ENCODE measurements at places on chromosomes 7 and 10. TPM values are rescaled to one million over a fixed set of nuclear protein-coding genes. Genes with fewer than 3 reads are reported as not detected.

- no peak for DNase-seq
Observed at GRCh38 chr7:39644170-39644569, 20.8 kb downstream of the RALA start.

The TFPI2 gene
- not detected for total RNA-seq

DNA sequence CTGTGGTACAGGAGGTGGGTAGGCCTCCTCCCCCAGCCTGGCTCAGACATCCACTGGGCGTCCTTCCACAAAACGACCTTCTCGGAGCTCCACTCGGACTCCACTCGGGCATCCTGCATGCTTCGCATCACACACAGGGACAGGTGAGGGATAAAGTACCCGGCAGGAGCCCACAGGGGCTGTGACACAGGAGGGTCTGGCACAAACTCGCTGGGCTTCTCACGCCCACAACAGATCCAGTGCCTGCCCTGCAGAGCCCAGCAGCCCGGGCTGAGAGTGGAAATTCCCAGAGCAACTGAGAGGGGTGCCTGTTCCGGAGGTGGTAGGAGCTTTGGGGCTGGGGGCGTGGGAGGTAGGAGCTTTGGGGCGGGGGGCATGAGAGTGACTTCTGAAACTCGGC lies 108.4 kb downstream of the MKI67 start:
- DNase-seq: no peak

The EVX1 gene
- total RNA-seq: 0.31 TPM

DNA sequence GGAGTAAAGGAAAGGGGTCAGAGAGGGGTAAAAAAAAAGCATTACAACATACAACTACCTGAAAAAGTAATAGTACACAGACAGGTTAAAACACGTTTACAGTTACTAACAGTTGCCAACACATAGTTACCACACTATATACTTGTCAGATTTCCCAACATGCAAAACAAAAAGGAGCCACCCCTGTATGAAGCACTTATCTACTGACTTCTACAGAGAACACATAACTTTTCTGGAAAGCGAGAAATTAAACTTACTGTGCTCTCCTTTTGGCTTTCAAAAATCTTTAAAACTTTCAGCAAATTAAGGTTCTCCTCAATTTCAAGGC lies 2.1 kb downstream of the ABI1 start:
- no peak for DNase-seq

Measured in HT-29 (cell line).